ENCODE measurements at places on chromosomes 7 and 10. TPM values are rescaled to one million over a fixed set of nuclear protein-coding genes. Genes with fewer than 3 reads are reported as not detected.

The SMKR1 gene
- not detected for polyA plus RNA-seq

The SDK1 gene
- 9.8 TPM for polyA plus RNA-seq

The PAX2 gene
- polyA plus RNA-seq: not detected

The GNGT1 gene
- polyA plus RNA-seq: not detected

The PARP12 gene
- 13.4 TPM for polyA plus RNA-seq

The GTPBP4 gene
- 27.4 TPM for polyA plus RNA-seq

The PSMA2 gene
- polyA plus RNA-seq: 90.6 TPM

The TMEM273 gene
- 27.3 TPM for polyA plus RNA-seq

The TMEM178B gene
- 0.57 TPM for polyA plus RNA-seq

The STOX1 gene
- polyA plus RNA-seq: 2.7 TPM
